Activated T-helper 9 cell treated with anti-CD3 and anti-CD28 coated beads, Interleukin-2, amount 50 U/mL, for 16 hours (primary cell): ENCODE measurements at places on chromosomes 3 and 15.

DNA sequence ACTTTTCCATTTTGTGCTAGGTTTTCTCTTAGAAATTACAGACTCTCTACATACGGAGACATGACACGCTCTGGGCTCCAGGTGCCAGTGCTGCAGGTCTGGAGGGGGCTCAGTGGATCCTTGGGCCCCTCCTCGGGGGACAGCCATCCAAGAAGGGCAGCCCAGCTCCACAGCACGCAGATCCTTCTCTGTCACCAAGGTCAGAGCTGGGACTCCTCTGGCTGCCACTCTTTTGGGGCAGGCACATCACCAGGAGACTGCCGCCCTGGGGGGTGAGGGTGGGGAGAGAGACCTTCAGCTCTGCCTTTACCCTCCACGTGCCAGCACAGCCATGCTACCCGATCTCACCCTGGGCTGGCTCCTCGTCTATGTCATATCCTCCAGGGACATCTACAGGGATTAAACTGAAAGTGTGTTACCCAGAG, 65.6 kb downstream of the ATP10A start:
- no peak for DNase-seq

DNA sequence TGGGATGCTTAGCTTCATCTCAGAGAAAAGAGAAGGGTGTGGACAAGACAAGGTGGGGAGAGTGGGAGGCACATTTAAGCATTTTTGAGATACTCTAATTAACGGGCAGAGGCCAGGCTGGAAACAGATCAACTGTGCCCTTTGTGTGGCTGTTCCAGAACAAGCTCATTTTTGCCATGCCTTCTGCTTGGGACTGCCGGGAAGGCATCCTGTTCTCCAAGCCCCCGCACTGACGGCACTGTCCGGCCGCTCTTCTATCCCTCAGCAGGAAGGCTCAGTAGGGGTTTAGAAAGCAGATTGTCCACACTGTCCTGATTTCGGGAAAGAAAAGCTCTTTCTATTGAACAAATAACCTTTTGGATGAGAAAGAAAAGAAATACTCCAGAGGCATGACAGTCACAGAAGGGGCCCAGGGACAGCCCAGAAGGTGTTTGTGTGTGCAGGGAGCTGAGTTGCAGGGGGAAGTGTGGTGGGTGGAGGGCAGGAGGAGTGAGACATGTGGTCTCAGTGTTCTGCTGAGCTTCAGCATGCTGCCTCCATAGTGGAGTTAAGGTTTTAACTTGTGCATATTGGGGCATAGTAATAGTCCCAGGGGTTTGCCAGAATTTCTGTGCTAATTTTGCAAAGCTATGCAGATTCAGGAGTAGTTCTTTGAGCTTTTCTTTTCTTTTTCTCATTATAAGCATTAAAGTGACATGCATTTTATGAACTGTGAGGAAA, 27.3 kb downstream of the SV2B start:
- DNase-seq, result no peak

DNA sequence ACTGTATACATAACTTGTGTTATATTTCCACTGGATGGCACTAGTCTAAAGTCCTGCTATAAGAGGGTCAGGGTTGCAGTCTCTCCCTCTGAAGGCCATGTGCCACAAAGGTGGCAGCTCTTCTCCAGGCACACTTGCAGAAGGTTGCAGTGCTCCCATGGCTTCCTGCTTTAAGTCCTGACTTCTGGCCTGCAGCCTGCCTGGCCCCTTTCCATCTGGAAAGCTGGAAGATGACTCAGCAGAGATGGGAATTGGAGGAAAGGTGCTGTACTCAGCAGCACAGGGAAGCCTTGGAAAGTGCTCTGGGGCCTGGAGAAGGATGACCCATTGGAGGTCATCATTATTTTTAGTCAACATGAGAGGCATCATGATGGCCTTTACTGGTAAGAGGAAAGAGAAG, 40.9 kb upstream of the MRPL3 start:
- DNase-seq, result no peak

DNA sequence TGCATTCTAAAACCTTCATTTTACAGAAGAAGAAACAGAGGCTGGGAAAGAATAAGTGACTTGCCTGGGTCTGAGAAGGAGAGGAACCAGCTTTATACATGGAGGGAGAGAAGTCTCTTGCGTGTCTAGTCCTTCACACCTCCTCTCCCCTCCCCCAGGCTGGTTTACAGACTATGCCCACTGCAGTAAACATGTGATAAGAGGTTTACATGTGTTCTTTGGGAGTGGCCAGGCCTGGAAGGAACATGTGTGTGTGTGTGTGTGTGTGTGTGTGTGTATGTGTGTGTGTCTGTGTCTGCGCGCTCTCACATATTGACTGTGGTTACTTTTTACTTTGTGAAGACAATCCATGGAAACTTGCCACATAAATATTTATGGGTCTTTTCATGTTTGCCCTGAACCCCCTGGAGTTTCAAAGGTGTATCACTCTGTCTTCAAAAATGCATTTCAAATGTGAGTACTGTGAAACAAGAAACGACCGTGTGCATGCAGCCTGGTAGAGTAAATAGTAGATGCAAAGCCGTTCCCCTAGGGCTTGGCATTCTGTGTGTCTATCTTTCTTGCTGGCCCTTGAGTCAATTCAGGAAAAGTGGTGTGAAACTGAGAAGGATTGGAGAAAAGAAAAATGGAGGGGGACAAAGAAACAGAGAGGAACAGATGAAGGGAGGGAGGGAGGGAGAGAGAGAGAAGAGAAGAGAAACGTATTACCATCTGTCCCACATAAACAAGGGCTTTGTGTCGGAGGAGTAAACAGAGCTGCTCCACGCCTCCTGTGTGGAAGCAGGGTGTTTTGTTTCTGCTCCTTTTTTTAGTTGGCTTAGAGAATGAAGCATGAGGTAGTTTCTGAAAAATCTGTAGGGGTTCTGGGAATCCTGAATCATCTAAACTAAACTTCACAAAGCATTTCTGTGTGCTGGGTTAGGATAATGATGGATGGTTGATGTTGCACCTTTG, 51.7 kb downstream of the CLDN11 start:
- no peak for DNase-seq

- DNase-seq, result no peak
These were observed 269.7 kb downstream of the XXYLT1 start for GRCh38 chr3:195001261-195001660.

DNA sequence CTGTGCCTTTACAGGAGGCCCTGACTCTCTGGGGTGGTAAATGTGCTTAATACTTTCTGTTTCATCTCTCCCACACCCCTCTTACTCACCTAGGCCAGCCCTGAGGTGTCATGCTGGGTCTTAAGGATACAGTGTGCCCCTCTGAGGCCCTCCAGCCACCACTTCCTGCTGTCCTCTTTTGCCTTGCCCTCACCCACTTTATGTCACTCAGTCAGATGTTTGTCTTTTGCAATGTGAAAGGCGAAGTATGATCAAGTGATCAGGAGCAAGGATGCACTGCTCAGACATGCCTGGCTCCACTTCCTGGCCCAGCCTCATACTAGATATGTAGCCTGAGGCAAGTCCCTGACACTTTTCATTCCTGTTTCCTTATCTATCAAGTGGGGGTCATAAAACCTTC, 339.0 kb upstream of the NR2E3 start:
- no peak for DNase-seq

- DNase-seq, result no peak
These were observed 244.2 kb downstream of the WNT5A start for GRCh38 chr3:55242921-55243320.

GRCh38 chr3:88137836-88138235, 11.9 kb upstream of the C3orf38 start:
- no peak for DNase-seq

- DNase-seq, result no peak
These were observed 26.9 kb downstream of the RNF13 start for GRCh38 chr3:149839896-149840295.

DNA sequence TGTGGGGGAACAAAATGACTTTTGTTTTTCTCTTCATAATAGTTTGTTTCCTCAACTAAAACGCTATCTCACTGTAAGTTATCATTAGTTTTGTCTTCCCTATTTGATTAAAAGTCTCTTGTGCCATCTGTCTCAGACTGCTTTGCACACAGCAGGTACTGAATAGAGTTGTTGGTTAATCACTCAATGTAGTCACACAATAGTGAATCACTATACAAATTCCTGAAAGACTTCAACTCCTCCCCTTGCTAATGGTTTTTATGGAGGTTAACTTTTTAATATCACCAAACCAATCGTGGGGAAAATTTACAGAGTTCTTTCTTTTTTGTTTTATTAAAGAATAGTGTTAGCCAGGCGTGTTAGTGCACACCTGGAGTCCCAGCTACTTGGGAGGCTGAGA, 2.6 kb upstream of the NGLY1 start:
- DNase-seq, result no peak

GRCh38 chr3:72462595-72463011, 385.6 kb downstream of the SHQ1 start:
- DNase-seq, result no peak
